Lung (tissue), 17 donors: ENCODE measurements at places on chromosomes 5 and 9. TPM values are rescaled to one million over a fixed set of nuclear protein-coding genes. Genes with fewer than 3 reads are reported as not detected.

Gene UBAP1
- 46.4 TPM for total RNA-seq

GRCh38 chr9:131927091-131927490 lies 152.6 kb downstream of the MED27 start:
- DNase-seq = peak; percentile 47

- no peak for DNase-seq
Measured at GRCh38 chr9:110135846-110136245, 72.1 kb downstream of the C9orf152 start.

DNA sequence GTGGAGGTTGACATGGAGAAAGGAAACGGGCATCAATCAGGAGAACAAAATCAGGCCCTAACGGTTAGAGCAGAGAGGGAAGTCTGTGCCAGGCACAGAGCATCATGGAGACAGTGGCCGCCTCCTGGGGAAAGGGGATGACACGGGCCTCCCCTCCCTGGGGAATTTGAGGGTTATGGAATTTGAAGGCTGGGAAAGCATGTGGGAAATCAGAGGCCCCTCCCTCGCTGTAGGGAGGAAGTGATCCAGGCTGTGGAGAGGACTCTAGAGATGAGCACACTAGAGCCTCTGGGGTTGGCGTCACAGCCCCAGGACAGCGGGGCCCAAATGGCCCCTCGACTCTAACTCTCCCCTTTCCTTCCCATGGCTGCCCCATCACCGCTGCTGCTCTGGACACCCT lies 36.7 kb downstream of the PROP1 start:
- DNase-seq = no peak

GRCh38 chr5:126490167-126490940 lies 67.1 kb downstream of the GRAMD2B start:
- DNase-seq = no peak

DNA sequence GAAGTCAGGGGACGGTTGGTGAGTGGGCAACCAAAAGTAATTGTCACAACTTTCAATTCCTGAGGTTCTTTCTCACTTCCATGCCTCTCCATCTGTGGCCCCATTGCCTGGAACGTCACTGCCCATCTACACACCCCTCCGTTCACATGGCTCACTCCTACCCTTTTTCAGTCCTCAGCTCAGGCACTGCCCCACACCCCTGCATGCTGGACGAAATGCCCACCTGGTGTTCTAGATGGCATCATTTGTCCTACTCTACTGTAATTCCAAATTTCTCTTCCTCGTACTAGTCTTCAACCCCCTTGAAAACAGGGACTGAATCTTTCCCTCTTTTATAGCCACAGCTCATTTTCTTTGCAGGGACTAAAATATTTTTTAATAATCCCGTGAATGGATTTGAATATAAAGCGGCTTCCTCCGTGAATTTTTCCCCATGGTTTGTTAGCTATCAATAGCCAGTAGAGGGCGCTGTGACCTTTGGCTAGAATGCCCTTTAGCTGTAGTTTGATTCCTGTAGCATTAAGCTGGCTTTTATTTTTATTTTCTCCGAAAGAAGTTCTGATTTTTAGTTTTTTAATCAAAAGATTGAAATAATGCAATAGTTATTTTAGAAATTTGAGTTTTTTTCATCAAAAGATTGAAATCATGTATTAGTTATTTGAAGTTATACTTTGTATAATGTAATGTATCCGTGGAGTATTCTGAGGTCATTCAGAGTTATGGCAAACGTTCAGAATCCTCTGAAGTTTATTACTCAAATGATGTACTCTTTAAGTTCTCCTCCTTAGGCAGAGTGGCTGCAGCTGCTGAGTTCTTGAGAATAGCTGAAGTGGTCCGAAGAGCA lies 232.1 kb downstream of the SH3GL2 start:
- peak; percentile 87 for DNase-seq

Gene NSD1
- 74.3 TPM for total RNA-seq

Gene SLC34A1
- total RNA-seq = not detected
